ENCODE measurements at places on chromosomes 3 and 15. TPM values are rescaled to one million over a fixed set of nuclear protein-coding genes. Genes with fewer than 3 reads are reported as not detected.

DNA sequence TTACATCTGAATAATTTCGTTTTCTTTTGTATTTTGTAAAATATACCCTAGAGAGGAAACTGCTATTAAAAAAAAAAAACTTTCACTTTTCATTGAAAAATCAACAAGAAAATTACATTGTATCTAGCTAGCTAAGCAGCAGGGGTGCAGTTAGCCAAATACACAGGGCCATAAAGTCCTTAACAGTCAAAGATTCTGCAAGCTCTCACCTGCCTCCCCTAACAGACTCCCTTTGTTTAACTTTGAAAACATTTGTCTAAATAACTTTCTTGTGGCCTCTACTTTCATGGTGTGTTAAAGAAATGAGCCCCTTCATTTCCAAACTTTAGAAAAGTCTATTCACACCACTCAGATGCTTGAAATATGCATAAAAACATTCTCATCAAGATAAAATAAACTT is 23.3 kb downstream of the CBLB start:
- DNase-seq = no peak

- DNase-seq = no peak
These were observed 322.5 kb upstream of the EPHA3 start for GRCh38 chr3:88784925-88785324.

GRCh38 chr3:167302678-167303077 is 77.4 kb downstream of the ZBBX start:
- no peak for DNase-seq

DNA sequence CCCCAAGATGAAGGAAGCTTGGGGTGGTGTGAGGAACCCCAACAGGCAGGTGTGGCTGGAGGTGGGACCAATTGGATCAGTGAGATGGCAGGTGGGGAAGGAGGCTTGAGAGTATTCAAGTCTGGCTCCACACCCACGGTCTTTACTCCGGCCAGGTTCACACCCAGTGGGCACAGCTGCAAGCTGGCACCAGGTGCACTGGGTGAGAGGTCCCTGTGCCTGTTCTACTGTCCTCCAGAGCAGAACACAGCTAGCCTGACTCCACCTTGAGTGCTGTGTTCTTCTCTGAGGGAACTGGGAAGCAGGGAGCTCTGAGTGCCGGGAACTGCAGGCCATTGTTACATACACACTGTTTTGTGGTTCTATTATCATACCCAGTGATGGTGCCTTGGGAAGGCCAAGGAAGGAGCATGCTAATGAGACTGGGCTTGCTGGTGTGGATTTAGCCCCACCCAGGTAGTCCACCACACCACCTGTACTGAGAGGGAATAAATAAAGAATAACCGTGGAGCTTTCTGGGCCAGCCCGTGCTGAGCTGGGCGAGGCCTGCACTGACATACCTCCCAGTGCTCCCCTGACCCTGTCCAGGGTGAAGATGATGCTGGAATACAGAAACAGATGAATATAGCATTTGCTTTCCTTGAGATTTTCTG is 93.4 kb downstream of the ABHD5 start:
- DNase-seq = no peak

GRCh38 chr15:75731248-75732151 is 18.9 kb upstream of the CSPG4 start:
- DNase-seq = peak; percentile 68

- no peak for DNase-seq
These were observed 463.1 kb upstream of the NECTIN3 start for GRCh38 chr3:110608566-110608965.

DNA sequence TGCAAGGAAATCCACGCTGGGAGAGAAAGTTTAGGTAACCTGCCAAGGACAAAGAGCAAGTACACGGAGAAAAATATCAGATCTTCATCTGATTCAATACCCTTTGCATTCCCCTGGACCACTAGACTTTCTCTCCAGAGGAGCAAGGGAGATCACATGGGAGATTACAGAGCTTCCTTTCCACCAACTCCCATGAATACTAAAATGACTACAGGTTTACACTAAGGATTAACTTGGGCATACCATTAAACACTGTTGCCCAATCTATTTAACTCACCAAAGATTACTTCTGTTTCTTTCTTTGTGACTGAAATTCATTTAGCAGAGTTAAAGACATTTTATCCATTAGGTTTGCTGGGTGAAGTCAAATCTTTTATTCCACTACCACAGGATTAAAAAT is 71.2 kb downstream of the RYK start:
- DNase-seq = no peak

DNA sequence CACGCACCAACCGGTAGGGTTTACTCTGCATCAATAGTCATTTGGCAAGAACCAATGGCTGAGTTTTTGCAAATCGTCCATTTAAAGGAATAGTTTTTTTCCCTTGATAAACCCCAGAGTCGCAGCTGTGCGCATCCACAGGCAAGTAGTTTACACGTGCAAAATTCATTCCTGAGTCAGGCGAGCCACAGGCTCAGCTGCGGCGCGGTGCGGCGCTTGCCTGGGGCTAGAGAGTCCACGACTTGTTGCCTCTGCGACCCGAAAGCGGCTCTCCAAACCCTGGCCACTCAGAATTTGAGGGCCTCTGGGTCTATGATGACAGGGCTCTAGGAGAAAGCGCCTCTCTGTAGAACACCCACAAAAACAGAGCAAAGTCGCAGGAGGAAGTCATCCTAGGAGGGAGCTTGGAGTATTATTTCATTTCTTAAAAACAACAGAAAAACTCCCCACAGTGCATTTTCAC is 36.7 kb downstream of the ZIC4 start:
- no peak for DNase-seq

DNA sequence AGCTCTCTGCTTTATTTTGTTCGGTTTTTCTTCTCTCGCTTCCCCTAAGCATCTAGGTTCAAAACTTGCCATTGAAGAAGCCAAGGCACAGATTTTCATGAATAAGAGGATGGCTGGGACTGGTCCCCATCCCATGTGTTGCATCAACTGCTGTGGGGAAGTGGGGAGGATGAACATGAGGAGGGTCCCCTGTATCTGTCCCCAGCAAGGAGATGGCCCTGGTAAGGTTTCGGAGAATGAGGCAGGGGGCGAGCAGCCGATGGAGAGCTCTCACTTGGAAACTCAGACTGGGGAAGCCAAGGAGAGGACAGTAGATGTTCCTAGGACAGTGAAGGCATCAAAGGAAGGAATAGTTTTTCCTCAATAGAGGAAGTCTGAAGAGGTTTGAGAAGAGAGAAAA is 142.0 kb upstream of the ATP2B2 start:
- no peak for DNase-seq

The MYLK gene
- total RNA-seq = 9.5 TPM

The KCNMB2 gene
- 2.7 TPM for total RNA-seq

The BCL2A1 gene
- 0.55 TPM for total RNA-seq

The SPATA12 gene
- total RNA-seq = not detected

The UTS2B gene
- 0.42 TPM for total RNA-seq

The SCN11A gene
- total RNA-seq = not detected

The VILL gene
- total RNA-seq = 2.7 TPM

Measured in left ventricle myocardium superior (tissue), 1 donor.